ENCODE measurements at places on chromosomes 6 and 20.

GRCh38 chr6:119345114-119345513, 4.4 kb downstream of the MAN1A1 start:
- DNase-seq, result no peak

DNA sequence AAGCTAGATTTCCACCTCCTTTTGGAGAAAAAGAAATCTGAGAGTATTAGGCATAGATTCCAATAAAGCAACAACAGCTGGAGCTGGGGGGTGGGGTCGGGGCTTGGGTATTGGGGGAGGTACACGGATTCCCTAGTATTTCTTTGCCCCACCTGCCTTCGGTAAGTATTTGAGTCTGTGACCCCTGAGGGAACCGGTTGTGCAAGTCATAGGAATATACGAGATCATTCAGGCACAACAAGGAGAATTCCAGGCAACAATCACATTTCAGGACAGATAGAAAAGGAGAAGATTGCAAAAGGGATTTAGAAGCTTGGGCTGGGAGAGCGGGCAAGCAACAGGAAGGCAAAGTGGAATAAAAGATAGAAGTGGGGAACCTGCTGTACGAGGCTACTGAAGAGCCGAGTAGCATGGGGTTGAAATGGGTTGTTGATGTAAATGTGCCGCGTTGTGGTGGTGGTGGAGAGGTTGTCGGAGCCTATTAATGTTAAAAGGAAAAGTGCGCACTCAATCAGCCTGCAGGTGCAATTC, 148.9 kb downstream of the BCAS1 start:
- DNase-seq, result no peak

DNA sequence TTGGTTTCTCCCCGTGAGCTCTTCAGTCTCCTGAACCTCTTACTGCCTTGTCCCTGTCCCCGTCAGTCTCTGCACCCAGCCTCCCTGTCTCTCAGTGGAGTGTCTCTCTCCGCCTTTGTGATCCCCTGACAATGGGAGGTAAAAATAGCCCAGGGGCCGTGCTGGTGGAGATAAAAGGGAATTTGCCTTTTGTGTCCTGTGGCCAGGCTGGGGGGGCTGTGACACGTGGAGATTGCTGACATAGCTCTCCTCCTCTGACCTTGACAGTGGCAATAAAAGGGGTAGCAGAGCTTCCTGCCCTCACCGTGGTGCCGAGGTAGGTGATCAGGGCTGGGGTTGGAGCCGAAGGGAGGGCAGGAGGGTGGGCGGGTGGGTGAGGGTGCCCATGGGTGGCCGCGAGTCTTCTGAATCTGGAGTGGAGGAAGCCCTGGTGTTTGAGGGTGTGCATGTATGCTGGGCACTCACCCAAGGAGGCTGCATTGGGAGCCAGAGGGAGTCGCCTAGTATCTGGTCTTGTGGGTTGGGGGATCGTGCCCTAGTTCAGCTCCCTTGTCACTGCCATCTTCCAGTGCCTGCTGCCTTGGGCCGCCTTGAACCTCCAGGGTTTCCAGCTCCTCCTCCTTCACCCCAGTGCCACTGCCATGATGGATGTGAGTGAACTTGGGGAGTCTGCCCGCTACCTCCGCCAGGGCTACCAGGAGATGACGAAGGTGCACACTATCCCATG, 21.9 kb downstream of the MYH7B start:
- no peak for DNase-seq

DNA sequence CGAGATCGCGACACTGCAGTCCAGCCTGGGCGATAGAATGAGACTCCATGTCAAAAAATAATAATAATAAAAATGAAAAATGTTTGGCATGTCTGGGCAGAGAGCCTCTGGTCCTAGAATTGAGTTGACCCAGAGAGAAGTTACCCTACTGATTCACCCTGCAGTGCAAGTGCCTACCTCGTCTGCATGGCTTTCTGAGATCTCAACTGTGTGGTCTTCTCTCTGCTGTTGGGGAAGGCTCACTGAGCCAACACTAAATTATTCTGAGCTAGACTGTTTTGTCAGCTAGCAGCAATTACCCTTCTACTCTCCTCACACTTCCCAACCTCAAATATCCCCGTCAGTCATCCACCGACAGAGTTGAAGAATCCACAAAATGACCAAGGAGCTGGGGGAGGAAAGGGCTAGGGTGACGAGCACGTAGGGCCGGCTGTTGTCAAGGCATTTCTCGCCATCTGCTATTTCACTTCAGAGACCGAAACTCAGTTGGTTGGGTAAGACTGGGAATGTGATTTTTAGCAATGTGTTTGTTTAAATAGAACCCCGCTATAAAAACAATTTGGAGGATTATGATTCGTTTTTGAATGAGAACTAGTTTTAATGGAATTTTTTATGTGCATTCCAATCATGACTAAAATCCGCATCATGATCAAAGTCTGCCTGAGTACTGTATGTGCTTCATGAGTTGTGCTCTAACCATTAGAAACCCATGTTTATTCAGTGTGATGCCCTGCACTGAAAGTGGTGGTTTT, 9.4 kb downstream of the MAS1 start:
- no peak for DNase-seq

GRCh38 chr6:100763617-100764241, 117.4 kb downstream of the ASCC3 start:
- DNase-seq, result no peak

DNA sequence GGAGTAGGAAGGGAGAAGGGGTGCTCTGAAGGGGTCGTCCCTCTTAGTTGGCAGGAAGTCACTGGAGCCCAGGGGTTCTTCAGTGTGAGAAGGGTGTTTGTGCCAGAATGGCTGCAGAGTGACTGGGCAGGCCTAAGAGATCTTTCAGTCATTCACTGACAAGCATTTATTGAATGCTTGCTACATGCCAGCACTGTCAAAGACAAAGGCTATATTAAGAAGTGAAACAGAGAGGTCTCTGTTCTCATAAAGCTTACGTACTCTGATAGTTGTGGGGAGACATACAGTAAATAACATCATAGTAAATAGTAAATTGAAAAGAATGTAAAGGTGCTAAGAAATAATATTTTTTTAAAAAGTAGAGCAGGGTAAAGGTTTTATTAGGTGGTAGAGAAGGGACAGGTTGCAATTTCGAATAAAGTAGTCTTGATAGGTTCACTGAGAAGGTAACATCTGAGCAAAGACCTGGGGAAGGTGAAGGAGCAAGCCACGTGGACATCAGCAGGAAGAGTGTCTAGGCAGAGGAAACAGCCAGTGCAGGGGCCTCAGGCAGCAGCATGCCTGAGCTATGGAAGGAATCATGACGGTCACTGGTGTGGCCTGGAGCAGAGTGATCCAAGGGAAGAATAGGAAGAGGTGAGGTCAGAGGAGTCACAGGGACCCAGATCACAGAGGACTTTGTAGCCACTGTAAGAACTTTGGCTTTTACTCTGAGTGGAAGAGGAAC, 36.3 kb upstream of the RNF8 start:
- DNase-seq, result no peak

DNA sequence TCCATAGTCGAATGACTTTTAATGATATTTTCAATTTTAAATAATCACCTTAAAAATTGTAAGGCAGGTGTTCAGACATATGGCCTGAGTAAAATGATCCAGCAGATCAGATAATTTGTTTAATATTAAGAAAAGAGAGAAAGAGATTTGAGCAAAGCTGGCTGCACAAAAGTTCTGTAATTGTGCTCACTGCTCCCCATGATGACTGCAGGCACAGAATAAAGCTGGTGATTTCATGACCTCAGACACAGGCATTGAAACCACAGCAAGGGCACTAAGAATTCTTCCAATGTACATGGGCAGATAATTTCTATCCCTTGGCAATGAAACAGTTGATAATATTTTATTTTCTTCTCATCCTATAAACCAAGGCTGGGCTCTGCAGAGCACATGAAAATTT, 553.1 kb downstream of the NKAIN2 start:
- DNase-seq, result no peak

DNA sequence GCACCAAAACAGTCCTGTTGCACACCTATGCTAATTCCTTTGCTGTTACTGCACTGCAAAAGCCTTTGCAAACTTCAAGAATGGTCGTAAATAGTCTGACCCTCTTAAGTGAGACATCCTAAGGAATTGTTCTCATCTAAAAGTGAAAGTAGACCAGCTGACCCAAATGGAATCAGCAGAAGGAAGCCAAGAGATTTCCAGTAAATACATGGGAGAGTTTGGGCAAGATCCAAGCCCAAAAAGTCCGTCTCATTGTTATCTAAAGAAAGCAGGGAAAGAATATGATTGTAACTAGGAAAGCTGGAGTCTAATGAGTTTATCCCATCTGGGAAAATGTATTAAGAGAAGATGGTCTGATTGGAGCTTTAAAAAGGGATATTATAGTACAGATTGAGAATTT, 43.0 kb upstream of the HIVEP1 start:
- DNase-seq, result no peak

DNA sequence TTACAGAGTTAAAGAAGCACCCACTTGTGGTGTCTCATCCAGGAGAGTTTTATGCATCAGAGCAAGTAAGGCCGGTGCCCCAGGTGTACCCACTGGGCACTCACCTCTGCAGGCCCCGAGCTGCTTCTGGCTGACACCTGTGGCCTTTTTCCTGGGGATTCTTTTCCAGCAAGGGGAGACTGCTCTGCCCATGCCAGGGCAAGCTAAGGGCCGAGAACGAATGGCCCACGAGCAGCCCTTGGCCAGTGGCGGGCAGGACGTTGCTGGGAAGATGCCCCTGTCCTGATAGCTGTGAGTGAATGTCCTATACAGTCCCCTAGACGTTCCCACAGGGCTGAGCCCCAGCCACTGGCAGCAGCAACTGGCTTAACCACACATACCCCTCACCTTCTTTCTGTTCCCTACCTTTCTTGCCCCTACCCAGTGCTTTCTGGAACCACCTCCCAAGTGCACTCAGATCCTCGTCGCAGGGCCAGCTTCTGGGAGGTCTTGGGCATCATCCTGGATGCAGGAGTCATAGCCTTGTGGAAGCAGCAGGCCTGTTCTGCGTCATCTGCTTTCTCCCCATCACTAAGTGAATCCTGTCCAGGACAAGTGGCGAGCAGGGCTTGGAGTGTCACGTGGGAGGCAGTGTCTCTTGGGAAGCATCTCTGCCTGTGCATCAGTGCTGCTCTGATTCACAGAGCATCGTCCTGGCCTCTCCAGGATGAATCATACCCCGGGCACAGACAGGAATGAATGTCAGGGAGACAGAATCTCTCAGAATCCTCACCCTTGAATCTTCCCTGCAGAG, 32.5 kb downstream of the SYNDIG1 start:
- no peak for DNase-seq

GRCh38 chr6:85966828-85967227, 324.1 kb upstream of the SYNCRIP start:
- DNase-seq, result no peak

- DNase-seq, result no peak
Measured at GRCh38 chr6:32218167-32218566, 5.7 kb downstream of the NOTCH4 start.
